ENCODE measurements at places on chromosomes 1 and 21. TPM values are rescaled to one million over a fixed set of nuclear protein-coding genes. Genes with fewer than 3 reads are reported as not detected.

Gene TSPAN2
- 8.4 TPM for polyA plus RNA-seq

Gene MIXL1
- polyA plus RNA-seq, result 0.70 TPM

Gene CCDC185
- polyA plus RNA-seq, result 0.12 TPM

Gene PLA2G2C
- 0.13 TPM for polyA plus RNA-seq

Gene PPIAL4G
- polyA plus RNA-seq, result 0.07 TPM

Gene CYP4Z1
- 0.55 TPM for polyA plus RNA-seq

Gene KCNT2
- polyA plus RNA-seq, result 7.7 TPM

Gene SYCP1
- 0.23 TPM for polyA plus RNA-seq

Gene CD1D
- 1.2 TPM for polyA plus RNA-seq

Data from right lung (tissue), 10 donors.